D721Med (cell line): ENCODE measurements at places on chromosomes 11 and 22.

- DNase-seq: no peak
Observed at GRCh38 chr11:12291766-12292165, 85.6 kb upstream of the PARVA start.

GRCh38 chr22:18050065-18050464 is 25.7 kb upstream of the MICAL3 start:
- DNase-seq: no peak

DNA sequence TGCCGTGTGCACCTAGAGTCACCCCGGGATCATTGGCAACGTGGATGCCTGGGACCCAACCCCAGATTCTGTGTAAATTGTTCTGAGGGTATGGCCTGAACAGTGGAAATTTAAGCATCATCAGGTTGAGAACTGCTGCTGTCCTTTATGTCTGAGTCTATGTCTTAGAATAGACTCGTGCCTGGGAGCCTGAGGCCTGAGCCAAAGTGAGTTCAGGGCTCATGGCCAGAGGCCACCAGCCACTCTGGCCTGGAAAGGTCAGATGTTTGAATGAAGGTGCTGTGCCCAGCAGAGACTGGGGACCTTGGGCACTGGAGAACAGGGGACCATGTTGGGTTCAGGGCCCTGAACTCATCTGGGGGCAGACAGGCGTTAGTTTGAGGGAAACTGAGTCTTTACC is 91.1 kb downstream of the MYO18B start:
- DNase-seq: no peak

- peak; percentile 70 for DNase-seq
Observed at GRCh38 chr11:119666463-119667131, 62.4 kb downstream of the NECTIN1 start.

- DNase-seq: no peak
Observed at GRCh38 chr11:23099256-23099655, 239.0 kb upstream of the CCDC179 start.

DNA sequence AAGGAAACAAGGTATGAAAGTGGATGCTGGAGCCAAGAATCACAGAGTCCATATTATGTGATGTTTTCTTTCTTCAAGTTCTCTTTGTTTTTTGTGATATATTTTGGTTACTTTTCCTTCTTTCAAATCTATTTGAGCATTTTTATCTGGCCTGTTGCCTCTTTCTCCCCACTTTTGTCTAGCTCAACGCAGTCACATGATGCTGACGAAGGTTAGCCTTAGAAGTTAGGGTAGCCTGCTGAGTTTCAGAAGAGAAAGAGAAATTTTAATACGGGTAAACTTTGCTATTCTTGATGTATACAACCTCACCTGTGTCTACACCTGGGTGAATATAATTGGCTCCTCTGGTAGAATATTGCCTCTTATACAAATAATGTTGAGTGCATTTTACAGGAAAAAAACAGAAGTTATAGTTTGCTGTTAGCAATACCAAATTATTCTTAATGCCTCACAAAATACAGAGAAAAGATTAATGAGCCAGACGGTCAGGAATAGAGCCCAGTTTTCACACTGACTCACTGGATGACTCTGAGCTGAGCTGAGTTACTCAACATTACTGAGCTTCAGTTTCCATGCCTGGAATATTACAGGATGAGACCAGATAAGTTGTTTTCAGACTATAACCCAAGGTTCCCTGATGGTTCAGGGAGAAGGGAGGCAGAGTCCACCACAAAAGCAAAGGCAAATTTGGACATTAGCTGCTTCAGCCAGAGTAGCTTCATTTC is 161.6 kb upstream of the BDNF start:
- DNase-seq: no peak
